ENCODE measurements at places on chromosomes 7 and 10.
A peak's percentile ranks its signal among the peaks of the same experiment; 100 is the strongest.

GRCh38 chr7:16891874-16892643, 10.3 kb upstream of the AGR3 start:
- DNase-seq = no peak
- H3K27ac ChIP-seq = no peak overlapping the region
- H3K4me1 ChIP-seq = no peaks in the 10 kb centered on the region
- H3K27me3 ChIP-seq = no peaks in the 10 kb centered on the region

GRCh38 chr10:10609379-10609955, 408.2 kb upstream of the CELF2 start:
- no peak overlapping the region for H3K4me3 ChIP-seq
- no peak for DNase-seq
- no peaks in the 10 kb centered on the region for H3K4me1 ChIP-seq
- H3K27me3 ChIP-seq = no peaks in the 10 kb centered on the region
- no peaks in the 10 kb centered on the region for H3K36me3 ChIP-seq
- H3K27ac ChIP-seq = no peak overlapping the region

DNA sequence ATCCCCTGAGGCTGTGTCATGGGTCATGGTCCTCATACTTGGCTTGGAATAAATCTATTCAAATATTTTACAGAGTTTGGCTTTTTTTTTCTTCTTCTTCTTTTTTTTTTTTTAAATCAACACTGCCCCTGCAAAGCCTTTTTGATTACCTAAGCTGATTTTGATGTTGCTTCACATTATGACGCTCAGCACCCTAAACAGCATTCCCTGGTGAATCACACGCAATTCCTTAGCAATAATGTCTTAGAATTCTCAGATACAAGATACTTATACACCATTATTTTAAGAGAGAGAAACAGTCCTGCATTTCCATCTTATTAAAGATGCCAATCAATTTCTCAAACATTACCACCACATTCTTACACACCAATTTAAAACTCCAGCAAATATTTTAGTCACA, 323.7 kb upstream of the IGFBP3 start:
- no peaks in the 10 kb centered on the region for H3K36me3 ChIP-seq
- no peaks in the 10 kb centered on the region for H3K27me3 ChIP-seq
- no peaks in the 10 kb centered on the region for H3K4me1 ChIP-seq
- H3K4me3 ChIP-seq = no peak overlapping the region
- no peak for DNase-seq

GRCh38 chr10:124728071-124728829, 15.9 kb downstream of the FAM53B start:
- no peak overlapping the region for H3K27ac ChIP-seq
- peaks cover 12% of the 10 kb centered on the region for H3K4me1 ChIP-seq
- peak; percentile 83 for DNase-seq

- H3K27ac ChIP-seq = no peak overlapping the region
- no peak overlapping the region for H3K4me3 ChIP-seq
- no peaks in the 10 kb centered on the region for H3K36me3 ChIP-seq
- no peaks in the 10 kb centered on the region for H3K27me3 ChIP-seq
- no peaks in the 10 kb centered on the region for H3K4me1 ChIP-seq
Measured at GRCh38 chr7:13724977-13725566, 264.4 kb downstream of the ETV1 start.

- H3K27me3 ChIP-seq = no peaks in the 10 kb centered on the region
- no peaks in the 10 kb centered on the region for H3K36me3 ChIP-seq
- H3K4me1 ChIP-seq = no peaks in the 10 kb centered on the region
- no peak overlapping the region for H3K27ac ChIP-seq
- no peak overlapping the region for H3K4me3 ChIP-seq
- no peak for DNase-seq
Measured at GRCh38 chr10:17166699-17167098, 34.8 kb downstream of the TRDMT1 start.

DNA sequence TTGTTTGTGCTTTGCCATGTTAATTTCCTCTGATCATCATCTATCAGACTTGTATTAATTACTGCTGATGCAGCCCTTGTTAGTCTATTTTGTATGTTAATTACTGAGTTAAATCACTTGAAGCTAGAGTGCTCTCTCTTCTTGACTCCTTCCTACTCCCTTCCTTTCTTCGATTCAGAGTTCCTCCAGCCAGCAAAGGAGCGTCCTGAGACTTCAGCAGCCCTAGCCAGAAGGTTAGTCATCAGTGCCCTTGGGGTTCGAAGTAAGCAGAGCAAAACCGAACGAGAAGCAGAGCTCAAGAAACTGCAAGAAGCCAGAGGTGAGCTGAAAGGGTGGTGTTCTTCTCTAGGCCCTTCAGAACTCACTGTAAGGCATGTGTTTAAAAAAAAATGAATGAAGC, 32.1 kb downstream of the LOXL4 start:
- H3K36me3 ChIP-seq = no peaks in the 10 kb centered on the region
- H3K27me3 ChIP-seq = no peaks in the 10 kb centered on the region
- H3K27ac ChIP-seq = no peak overlapping the region
- no peaks in the 10 kb centered on the region for H3K4me1 ChIP-seq
- no peak overlapping the region for H3K4me3 ChIP-seq
- no peak for DNase-seq

DNA sequence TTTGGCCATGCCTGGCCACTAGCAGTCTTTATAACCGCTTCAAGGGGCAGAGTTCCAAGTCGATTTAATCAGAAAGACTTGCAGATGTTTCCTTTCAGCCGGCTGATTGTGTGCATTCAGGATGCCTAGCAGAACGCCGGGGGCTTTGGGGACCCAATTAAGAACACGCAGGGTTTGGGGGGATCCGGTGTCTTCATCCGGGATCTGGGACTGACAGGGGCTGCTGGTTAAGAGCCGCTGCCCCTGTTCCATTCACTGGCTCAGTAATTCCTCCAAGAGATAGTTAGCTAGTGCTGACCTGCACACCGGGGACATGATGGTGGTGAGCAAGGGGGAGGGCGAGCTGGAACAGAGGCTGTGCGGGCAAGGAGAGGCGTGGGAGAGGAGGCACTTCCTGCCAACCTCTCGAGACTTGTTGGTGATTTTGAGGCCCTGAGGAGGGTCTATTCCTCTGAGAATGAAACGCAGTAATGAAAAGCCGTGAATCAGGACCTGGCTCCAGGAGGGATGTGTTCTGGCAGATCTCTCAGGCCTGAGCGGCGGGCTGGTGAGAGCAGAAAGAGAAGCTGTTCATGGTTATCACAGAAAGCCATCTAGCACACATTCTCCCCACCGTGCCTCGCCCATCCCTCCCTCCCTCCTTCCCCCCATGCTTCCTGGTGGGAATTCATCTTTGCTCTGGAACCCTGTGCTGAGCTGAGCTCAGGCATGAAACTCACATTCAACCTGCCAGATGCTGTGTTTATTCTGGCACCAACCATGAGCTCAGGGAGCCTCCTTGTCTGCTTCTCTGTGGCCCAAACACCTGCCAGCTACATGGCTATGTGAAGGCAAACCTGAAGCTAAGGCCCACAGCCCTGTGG, 152.0 kb downstream of the CCDC3 start:
- no peak overlapping the region for H3K4me3 ChIP-seq
- no peak overlapping the region for H3K27ac ChIP-seq
- H3K27me3 ChIP-seq = no peaks in the 10 kb centered on the region
- H3K4me1 ChIP-seq = no peaks in the 10 kb centered on the region
- no peaks in the 10 kb centered on the region for H3K36me3 ChIP-seq

GRCh38 chr10:70596110-70596798, 6.3 kb downstream of the PRF1 start:
- H3K4me1 ChIP-seq = no peaks in the 10 kb centered on the region
- DNase-seq = no peak
- H3K36me3 ChIP-seq = no peaks in the 10 kb centered on the region
- no peak overlapping the region for H3K4me3 ChIP-seq
- no peak overlapping the region for H3K27ac ChIP-seq

- H3K36me3 ChIP-seq = no peaks in the 10 kb centered on the region
- DNase-seq = no peak
- no peak overlapping the region for H3K27ac ChIP-seq
- peaks cover 5% of the 10 kb centered on the region for H3K4me1 ChIP-seq
Measured at GRCh38 chr10:132450466-132450824, 53.4 kb downstream of the PWWP2B start.

DNA sequence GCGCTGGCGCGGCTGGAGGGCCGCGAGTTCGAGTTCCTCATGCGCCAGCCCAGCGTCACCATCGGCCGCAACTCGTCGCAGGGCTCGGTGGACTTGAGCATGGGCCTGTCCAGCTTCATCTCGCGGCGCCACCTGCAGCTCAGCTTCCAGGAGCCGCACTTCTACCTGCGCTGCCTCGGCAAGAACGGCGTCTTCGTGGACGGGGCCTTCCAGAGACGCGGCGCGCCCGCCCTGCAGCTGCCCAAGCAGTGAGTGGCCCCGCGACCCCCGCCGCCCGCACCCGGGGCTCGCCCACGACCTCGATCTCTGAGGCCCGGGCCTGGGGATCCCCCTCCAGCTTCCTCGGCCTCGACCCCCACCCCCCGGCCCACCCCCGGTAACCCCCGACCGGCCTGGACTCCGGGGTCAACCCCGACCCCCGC, 537 bp downstream of the FOXK1 start:
- no peaks in the 10 kb centered on the region for H3K36me3 ChIP-seq
- peak; percentile 63 for DNase-seq
- H3K4me1 ChIP-seq = peaks cover 6% of the 10 kb centered on the region

- H3K36me3 ChIP-seq = no peaks in the 10 kb centered on the region
- no peak overlapping the region for H3K4me3 ChIP-seq
- H3K4me1 ChIP-seq = no peaks in the 10 kb centered on the region
- no peak for DNase-seq
Measured at GRCh38 chr7:68107261-68107660, 1110.6 kb downstream of the TYW1 start.

- no peaks in the 10 kb centered on the region for H3K4me1 ChIP-seq
- no peak for DNase-seq
Measured at GRCh38 chr10:49737474-49738201, 24.5 kb downstream of the OGDHL start.

- no peaks in the 10 kb centered on the region for H3K36me3 ChIP-seq
- no peaks in the 10 kb centered on the region for H3K4me1 ChIP-seq
- H3K27me3 ChIP-seq = no peaks in the 10 kb centered on the region
- H3K4me3 ChIP-seq = no peak overlapping the region
Measured at GRCh38 chr7:139791316-139791715, 13.5 kb upstream of the HIPK2 start.

DNA sequence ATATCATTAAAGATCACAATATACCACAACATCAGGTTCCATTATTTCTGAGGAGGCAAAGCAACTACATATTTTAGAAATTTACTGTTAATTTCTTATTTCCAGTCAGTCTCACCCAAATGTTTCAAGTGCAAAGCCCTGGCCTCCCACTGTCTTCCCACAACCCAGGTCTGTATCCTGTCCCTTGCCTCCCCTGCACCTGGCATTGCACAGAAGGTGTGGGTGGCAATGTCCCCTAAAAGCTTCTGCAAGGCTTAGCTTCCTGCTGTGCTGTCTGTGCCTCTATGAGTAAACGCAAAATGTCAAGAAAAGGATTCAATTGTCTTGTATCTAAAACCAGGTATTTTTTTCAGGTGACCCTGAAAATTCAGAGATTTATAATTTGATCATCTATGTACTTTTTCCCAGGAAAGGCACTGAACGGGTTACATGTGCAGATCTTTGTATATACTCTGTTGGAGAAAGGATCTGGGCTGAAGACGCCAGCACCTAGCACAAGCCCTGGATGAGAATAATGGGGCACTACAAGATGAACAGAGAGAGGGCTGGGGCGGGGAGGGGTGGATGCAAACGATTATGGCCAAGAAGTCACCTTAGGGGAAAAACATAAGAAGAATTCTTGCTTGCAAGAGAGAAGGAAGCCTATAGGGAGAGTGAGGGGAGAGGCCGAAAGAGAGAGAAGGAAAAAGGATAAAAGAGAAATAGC, 3.1 kb upstream of the ANTXRL start:
- DNase-seq = no peak
- H3K36me3 ChIP-seq = no peaks in the 10 kb centered on the region
- H3K4me1 ChIP-seq = peaks cover 6% of the 10 kb centered on the region

DNA sequence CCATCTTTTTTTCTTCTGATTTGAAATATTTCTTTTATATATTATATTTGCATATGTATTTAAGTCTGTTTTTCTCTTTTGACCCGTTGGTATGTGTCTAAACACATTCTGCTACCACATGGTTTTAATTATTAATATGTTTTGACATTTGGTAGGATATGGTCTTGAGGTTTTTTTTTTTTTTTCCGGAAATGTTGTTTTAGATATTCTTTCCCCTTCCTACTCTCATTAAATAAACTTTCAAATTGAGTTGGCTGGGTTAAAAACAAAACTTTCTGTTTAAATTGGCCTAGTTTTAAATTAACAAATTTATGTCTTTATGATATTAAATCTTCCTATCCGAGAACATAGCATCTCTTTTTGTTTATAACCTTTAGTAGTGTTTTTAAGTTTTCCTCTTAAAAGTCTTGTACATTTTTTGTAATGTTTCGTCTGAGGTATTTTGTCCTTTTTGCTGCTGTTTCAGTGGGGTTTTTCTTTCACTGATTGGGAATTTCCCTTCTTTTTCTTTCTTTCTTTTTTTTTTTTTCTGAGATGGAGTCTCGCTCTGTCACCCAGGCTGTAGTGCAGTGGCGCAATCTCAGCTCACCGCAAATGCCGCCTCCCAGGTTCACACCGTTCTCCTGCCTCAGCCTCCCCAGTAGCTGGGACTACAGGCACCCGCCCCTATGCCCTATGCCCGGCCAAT, 25.4 kb downstream of the STAM start:
- H3K4me3 ChIP-seq = no peak overlapping the region
- no peak for DNase-seq
- no peak overlapping the region for H3K27ac ChIP-seq
- H3K27me3 ChIP-seq = no peaks in the 10 kb centered on the region
- no peaks in the 10 kb centered on the region for H3K36me3 ChIP-seq

DNA sequence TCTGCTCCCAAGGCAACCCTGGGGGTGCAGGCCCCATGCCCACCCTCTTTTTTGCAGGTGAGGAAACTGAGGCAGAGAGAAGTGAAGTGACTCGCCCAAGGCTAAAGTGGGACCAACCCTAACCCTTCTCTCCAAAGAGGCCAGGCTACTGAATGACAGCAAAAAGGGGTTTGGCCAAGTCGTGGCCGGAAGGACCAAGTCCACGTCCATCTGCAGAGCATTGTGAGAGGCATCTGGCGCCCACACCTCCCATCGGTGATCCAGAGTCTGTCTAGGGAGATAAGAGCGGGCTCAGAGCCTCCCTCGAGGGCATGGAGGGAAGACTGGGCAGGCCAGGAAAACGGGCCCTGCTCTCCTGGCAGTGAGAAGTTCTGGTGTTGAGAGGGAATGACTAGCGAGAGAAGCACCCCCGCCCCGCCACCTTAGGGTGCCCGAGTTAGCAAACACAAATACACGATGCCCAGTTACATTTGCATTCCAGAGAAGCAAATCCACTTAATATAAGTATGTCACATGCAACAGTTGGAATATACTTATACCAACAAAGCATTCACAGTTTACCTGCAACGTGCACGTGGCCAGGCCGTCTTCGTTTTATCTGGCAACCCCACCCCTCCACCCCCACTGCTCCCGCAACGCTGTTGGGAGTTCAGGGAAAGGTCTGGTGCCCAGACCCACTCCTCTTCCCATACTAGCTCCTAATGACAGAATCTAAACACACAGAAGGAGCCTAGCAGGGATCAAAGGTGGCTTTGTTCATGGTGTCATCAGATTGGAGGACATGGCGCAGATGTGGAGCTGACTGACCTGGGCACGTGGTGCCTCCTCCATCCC, 124.9 kb downstream of the OAT start:
- H3K36me3 ChIP-seq = no peaks in the 10 kb centered on the region
- no peak for DNase-seq
- H3K27ac ChIP-seq = no peak overlapping the region
- no peaks in the 10 kb centered on the region for H3K27me3 ChIP-seq
- no peak overlapping the region for H3K4me3 ChIP-seq
